ENCODE measurements at places on chromosomes 12 and 14.

DNA sequence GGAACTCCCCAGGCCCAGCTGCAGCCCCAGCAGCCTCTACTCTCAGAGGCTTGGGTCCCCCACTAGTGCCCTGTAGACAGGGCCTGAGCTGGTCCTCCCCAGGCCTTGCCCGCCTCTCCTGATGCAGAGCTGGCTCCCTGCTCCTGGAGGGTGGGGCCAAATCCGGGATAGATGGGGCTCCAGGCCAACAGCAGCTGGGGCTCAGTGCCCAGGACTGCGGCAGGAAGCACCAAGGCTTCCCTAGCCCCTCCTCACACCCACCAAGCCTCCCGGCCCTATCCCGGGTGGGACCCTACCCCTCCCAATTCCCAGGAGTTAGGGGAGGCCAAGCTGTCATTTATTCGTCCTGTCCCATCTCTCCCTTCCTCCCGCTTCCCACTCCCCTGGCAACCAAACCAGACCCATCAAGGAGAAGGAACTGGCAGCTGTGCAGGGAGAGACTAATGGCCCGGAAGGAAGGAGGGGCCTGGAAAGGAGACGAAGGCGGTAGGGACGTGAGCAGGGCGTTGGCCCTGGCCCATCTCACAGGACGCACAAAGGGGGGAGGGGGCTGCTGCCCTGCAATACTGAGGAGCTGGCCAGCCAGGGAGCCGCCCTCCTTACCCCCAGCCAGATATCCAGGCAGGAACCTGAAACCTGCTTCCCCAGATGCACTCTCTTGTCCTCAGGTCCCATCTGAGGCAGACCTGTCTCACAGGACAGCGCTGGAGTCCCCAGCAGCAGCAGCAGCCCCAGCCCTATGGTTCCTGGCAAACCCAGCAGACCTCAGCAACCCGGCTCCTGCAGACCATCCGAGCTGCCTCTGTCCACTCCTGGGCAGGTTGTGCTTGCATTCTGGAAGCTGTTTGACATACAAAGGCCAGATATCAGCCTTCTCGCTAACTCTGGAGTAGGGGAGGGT is 1.6 kb upstream of the PRPH start:
- DNase-seq: no peak

DNA sequence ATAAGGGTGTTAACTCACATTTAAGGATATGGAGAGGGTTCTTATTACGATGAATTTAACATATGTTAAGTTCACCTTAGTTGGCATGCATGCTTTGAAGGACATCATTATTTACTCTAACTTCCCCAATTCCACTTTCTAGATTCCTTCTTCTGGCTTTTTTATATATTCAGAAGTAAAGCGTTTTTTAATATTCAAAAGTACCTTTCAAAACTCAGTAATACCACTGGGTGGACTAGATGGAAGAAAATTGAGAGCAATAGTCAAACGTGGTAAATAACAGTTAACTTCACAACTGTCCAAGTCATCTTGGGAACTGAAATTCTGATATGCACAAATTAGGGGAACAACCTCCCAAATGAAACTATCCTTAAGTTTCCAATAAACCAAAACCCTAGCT is 9.1 kb downstream of the SINHCAF start:
- no peak for DNase-seq

DNA sequence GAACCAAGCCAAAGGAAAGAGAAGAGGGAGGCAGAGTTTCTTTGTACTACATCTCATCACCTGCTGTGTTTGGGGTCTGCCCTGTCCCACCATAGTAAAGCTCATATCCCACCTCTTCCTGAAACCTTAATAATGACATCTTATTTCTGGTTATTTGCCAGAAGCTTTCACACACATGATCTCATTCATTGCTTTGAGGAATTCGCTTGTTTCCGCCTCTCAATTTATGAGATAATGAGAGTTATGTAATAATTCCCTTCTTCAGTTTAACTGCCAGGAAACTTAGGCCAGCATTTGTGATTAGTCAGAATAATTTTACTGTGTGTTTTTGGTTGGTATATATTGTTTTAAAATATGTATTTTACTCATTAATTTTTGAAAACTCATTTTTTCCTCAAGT is 205.2 kb downstream of the CACNA1C start:
- DNase-seq: no peak

- no peak for DNase-seq
Observed at GRCh38 chr12:2686280-2686646, 108.5 kb upstream of the FKBP4 start.

- DNase-seq: no peak
Observed at GRCh38 chr12:102543494-102544485, 63.4 kb upstream of the IGF1 start.

GRCh38 chr14:20262642-20263128 is 23.6 kb downstream of the OR11H4 start:
- DNase-seq: no peak

GRCh38 chr14:91754185-91754584 is 22.3 kb upstream of the CATSPERB start:
- DNase-seq: no peak

GRCh38 chr12:62401631-62402030 is 65.0 kb upstream of the MON2 start:
- no peak for DNase-seq

DNA sequence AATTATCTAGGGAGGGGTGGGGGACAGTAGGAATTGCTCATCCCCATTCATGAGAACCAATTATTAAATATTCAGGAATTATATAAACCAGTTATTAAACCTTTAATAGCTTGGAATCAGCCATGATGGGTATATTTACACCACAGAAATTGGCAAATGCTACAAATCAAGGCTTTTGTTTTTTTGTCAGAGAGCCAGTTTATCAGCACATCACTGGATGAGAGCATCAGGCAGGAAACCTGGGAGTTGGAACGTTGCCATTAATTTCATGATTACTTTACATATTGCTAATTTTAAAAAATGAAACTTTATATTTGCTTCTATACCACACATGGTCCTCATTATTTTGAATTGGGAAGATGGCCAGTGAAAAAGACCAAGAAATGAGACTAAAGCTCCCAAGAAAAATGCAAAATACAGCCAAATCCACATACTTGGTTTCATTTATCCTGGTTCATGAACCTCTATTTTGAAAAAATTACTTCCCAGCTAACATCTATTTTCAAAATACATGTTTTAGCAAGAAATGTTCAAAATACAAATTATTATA is 48.4 kb downstream of the ATL1 start:
- DNase-seq: no peak

DNA sequence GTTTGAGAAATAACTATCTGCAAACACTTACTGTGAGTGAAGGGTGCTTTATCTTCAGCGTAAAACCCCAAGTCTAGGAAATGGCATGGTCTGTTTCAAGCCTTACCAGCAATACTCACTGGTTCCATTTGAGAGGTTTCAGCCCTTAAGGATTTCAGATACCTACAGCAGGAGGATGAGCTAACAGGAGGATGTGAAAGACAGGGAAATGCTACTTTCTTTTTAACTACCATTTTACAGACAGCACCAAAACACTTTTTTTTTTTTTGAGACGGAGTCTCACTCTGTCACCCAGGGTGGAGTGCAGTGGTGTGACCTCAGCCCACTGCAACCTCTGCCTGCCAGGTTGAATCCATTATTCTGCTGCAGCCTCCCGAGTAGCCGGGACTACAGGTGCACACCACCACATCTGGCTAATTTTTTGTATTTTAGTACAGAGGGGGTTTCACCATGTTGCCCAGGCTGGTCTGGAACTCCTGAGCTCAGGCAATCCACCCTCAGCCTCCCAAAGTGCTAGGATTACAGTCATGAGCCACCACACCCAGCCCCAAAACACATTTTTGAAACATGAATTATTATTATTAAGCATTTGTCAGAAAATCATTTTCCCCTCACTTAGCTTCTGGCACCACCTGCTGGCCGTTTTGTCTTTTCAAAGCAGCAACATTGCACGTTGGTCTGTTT is 4.6 kb downstream of the MTRFR start:
- DNase-seq: no peak

GRCh38 chr14:71497645-71498086 is 434.6 kb upstream of the RGS6 start:
- DNase-seq: no peak

- no peak for DNase-seq
Observed at GRCh38 chr12:117865505-117865904, 103.3 kb downstream of the KSR2 start.

- DNase-seq: no peak
Observed at GRCh38 chr12:99278899-99279298, 368.7 kb upstream of the GARIN6 start.

GRCh38 chr14:39492267-39492666 is 60.0 kb upstream of the FBXO33 start:
- DNase-seq: no peak

DNA sequence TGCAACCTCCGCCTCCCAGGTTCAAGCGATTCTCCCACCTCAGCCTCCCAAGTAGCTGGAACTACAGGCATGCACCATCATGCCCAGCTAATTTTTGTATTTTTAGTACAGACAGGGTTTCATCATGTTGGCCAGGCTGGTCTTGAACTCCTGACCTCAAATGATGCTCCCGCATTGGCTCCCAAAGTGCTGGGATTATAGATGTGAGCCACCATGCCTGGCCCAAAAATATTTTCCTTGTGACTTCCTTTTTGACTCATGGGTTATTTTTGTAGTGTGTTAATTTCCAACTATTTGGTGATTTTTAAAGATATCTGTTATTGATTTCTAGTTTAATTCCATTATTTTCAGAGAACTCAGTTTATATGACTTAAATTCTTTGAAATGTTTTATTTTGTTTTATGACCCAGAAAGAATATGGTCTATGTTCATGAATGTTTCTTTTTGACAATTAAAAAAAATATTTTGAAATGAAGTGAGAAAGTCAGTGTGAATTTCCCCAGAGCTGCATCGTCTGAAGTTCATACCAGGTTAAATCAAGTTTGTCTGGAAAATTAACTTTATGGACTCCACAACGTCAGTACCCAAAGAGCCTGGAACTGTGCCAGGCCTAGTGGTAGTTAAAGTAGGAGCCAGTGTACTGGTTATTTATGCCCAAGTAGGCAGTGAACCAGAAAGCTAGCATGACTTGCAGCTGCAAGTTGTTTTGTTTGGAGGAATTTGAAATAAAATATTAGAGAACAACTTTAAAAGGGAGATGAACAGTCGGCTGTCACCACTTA is 2.8 kb upstream of the CDKL1 start:
- no peak for DNase-seq

DNA sequence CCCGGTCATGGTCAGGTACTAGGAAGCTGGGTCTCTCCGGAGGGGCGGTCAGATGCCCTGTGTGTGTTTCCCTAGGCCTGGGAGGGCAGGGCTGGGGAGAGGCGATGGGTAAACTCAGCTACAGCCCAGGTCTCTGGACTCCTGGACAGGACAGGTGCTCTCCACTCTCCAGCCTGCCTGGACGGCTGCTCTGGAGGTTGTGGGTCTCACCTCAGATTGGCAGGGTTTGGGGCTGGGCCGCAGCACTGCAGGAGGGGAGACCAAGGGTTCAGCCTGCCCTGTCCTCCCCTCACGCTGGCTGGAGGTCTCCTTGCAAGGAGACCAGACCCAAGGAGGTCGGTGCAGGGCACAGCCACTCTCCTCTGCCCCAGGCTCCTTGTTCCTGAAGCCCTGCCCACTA is 7.8 kb downstream of the KRT80 start:
- DNase-seq: no peak

- DNase-seq: no peak
Observed at GRCh38 chr12:63862969-63863230, 18.4 kb downstream of the SRGAP1 start.

- DNase-seq: no peak
Observed at GRCh38 chr12:67068204-67068731, 200.9 kb upstream of the CAND1 start.

DNA sequence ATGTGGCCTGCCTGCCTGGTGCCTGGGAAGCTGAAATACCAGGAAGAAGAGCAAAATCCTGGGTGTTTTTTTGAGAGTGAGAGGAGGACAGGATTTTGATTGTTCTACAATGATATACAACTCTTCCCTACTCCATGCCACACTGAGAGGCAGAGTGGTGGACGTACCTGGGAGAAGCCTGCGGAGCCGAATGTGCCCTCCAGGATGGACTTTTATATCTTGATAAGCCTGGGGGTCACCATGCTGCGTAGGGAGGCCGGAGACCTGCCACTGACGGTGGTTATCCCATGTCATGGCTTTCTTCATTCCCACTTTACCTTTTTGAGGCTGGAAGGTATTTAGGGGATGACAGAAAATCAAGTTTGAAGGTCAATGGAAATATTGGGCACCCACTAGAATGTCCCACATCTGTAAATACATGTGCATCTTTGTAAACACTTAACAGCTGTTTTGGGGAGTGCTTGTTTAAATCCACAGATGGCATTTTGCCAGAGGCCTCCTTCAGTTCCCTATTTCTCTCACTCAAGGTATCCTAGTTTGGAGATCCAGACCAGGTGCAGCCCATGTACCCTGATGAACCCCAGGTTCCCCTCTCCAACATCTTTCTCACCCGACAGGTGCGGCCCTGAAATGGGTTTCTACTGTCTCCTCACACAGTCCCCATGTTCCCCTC is 1.1 kb upstream of the GLT1D1 start:
- DNase-seq: no peak

GRCh38 chr12:116598311-116599284 is 39.4 kb downstream of the MAP1LC3B2 start:
- DNase-seq: no peak

- no peak for DNase-seq
Observed at GRCh38 chr12:39902821-39903220, 203.1 kb downstream of the SLC2A13 start.

DNA sequence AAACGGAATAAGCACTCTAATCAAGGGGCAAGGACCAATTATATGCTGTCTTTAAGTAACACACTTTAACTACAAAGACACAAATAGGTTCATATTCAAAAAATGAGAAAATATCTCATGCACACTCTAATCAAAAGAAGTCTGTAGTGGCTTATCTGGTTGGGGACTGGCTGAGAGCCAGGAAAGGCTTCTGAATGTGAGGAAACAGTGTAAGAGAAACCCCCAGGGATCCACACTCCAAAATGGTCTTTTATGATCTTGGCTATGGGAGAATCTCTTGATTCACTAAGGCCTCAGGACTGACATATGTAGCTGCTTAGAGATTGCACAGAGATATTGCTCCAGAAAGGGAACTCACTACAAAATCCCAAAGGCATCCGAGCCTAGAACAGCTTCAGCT is 10.3 kb downstream of the CTSG start:
- DNase-seq: no peak

- no peak for DNase-seq
Observed at GRCh38 chr12:105574056-105574715, 243.7 kb downstream of the C12orf75 start.

- DNase-seq: peak; percentile 74
Observed at GRCh38 chr12:109477185-109477962, at the start of the genes KCTD10 and UBE3B. Gene KCTD10 (minus strand): TSS chr12:109477300. CDS start chr12:109477262, 38 bp downstream. Gene UBE3B (plus strand): TSS chr12:109477634. CDS start chr12:109483552, 5,918 bp downstream.

DNA sequence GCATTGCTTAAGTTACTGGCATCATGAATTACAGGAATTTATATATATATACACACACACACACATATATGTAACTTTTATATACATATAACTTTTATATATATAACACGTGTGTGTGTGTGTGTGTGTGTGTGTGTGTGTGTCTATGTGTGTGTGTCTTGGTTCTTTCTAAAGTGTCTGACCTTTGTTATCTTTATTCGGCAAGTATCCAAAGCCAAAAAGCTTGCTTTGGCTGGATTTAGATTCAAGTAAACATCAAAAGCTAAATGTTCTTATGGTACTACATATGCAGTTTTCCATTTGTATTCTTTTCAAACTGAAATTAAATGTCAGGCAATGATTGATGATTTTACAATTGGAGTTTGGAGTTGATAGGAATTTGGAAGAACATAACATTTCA is 69.9 kb downstream of the SLC16A7 start:
- DNase-seq: no peak
